ENCODE measurements at places on chromosomes 16 and 17.
A peak's percentile ranks its signal among the peaks of the same experiment; 100 is the strongest.

DNA sequence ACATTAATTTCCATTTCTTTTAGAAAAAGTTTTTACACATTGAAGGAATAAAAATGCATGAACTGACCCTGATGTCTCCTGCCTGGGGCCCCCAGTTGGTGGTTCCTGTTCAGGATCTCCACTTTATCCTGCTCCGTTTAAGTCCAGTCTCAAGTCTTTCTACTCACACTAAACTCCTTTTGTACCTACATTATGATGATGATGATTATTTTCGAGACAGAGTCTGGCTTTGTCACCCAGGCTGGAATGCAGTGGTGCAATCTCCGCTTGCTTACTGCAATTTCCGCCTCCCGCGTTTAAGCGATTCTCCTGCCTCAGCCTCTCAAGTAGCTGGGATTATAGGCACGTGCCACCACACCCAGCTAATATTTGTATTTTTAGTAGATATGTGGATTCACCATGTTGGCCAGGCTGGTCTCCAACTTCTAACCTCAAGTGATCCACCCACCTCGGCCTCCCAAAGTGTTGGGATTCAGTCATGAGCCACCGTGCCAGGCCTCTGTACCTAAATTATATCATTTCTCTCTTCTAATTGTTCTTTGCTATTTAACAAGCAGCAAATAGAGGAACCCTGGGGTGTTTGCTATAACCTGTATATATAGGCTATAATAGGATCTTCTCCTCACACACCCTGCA lies 2.2 kb upstream of the FOXK2 start:
- DNase-seq: no peak

GRCh38 chr16:24216961-24217360 lies 39.2 kb upstream of the CACNG3 start:
- no peak for DNase-seq

DNA sequence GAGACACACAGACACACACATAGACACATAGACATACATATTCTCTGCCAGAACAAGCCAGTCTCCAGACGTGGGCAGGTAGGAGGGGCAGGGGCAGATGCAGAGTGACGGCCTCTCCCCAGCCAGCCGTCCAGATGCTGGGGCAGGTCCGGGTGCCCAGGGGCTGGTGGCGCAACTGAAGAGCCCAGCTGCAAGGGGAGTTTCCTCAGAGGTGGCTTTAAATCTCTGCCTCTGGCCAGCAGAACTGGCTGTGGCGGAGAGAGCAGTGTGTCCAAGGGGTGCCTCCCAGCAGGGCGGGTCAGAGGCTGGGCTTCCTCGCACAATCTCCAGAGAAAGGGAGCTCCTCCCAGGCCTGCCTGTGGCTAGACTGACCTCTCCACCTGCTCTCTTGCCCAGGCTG lies 9.4 kb upstream of the GCGR start:
- DNase-seq: peak; percentile 68

DNA sequence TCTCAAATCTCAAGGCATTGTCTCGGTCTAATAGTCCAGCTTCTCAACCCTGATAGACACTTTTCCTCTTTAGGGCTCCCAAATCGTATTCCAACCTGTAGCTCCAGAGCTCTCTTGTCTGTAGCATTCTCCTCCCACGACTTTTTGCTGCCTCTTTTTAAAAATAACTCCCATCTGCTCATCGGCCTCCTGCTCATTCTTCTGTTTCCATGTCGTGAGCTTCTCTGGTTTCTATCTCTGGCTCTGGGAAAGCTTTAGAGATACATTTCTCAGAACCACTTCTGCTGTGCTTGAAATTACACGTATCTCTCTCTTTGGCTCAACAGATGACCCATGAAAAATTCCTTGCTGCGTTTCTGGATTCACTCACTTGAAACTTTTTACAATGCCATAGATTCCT lies 609.6 kb upstream of the C16orf82 start:
- DNase-seq: no peak

DNA sequence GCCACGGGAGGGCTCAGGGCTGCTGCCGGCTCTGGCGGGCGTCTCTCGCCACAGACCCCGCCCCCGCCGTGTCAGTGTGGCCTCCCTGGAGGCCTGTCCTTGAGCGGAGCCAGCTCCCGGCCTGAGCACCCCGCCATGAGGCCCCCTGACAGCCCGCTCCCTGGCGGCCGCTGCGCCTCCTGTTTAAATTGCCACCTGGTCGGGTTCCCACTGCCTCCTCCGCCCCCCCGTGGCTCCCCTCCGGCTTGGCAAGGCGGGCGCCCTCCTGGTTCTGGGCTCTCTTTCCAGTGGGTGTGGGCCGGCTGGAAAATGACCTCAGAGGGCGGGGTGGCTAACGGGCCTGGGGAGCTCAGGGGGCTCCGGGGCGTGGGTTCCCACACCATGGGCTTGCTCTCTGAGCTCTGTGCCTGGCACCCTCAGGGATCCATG lies 42.1 kb upstream of the SSTR5 start:
- no peak for DNase-seq

DNA sequence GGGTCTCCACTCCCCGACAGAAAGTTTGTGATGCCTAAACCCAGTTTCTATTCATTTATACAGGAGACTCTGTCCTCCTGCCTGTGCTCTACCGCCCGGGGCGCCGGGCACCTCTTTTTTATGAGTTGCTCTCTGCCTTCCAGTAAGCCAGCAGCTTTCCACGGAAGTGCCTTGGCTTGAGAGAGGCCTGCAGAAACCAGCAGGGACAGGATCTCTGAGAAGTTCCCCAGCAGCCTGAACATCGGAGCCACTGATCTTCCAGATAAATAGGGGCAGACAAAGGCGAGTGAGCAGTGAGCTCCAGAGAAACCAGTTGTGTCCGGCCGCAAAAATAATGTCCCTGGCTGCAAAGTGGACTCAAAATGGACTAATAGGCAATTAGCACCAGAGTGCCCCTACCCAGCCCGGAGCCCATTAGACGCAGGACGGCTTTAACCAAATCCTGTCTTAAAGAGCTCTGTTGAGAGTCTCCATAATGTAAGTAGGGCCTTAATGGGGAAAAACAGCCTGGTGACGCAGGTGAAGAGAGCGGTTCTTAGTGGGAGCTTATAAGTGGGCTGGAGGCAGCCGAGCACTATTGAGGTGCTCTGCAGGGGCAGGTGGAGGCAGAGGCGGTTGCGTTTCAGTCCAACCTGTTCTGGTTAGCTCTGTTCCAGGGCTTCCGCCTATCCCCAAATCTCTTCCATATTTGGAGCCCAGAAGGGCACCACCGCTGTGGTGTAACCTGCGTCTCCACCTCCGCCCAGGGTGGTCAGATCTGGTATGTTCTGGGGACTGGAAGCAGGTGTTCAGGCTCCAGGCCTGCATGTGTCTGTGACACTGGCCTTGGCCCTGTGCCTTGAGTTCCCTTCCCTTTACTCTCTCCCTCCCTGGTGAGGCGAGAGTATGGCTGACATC lies 74.1 kb downstream of the NT5M start:
- DNase-seq: no peak

GRCh38 chr16:56789360-56789759 lies 59.4 kb downstream of the NUP93 start:
- peak; percentile 81 for DNase-seq

DNA sequence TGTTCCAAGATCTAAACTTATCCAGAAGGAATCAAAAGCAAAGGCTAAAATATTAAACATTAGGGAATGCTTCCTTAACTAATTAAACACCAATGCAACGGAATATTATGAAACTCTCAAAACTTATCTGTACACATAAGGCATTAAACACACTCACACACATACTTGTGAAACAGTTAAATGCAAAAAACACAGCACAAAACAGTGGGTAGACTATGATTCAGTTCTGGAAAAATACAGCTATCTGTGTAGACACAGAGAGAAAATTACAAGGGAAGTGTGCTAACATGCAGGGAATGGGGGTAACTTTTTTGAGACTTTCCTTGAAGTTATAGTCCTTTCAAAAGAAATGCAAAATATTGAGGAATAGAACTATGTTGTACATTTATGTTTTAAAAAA lies 36.7 kb upstream of the CCL1 start:
- DNase-seq: no peak

DNA sequence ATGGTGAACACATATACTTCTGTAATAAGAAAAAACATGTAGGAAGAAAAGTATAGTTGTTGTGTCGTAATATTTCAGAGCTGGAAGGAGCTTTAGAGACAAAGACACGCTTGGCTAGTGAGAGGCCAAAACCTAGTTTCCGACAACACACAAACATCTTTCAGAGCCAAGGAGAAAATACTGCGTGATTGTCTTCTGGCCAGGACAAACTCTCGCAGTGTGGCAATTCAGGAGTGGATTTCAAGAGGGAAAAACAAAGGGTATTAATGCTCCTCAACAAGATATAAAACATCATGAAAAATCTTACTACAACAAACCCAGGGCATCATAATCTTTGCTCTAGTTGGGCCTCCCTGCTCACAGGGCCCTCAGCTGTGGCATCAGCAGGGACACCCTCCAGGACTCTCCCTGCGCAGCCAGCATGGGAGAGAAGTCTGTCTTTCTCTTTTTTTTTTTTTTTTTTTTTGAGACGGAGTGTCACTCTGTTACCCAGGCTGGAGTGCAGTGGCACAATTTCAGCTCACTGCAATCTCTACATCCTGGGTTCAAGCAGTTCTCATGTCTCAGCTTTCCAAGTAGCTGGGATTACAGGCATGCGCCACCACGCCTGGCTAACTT lies 66.4 kb downstream of the CYB5B start:
- no peak for DNase-seq

DNA sequence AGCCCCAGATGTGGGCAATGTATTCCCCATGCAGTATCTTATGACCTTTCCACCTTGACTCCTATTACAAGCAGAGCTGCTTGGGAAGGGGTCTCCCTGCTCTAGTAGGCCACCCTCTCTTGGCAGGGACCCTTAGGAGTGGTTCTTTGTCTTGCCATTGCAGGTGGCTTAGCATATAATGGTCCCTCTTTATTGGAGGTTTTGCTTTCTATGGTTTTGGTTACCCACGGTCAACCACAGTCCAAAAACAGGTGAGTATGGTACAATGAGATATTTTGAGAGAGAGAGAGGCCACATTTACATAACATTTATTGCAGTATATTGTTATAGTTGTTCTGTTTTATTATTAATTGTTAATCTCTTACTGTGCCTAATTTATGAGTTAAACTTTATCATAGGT lies 472.8 kb upstream of the ASIC2 start:
- no peak for DNase-seq

DNA sequence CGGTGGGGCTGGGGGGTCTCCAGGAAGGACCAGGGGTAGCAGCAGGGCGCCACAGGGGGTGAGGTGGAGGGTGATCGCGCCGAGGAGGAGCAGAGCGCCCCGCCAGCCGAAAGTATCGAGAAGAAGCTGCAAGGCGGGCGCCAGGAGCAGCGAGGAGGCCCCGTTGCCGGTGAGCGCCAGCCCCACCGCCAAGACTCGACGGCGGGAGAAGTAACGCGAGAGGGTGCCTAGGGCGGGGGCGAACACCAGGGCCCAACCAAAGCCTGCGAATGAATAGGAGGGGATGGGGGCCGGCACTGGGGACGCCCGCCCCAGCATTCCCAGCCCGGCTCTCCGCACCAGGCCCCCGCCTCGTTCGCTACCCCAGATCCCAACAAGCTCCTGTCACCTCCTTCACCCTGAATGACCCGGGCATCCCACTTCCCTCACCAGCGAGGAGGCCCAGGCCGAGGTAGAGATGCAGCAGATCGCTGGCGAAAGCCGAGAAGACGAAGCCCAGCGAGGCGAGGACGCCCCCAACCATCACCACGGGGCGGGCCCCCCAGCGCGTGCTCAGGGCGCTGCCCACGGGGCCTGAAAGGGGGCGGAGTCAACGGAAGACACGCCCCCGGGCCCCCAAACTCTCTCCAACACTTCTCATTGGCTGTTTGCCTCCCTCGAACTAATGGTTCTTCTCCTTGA lies 1.3 kb downstream of the SLC16A11 start:
- no peak for DNase-seq

GRCh38 chr17:57577751-57578607 lies 167.1 kb downstream of the CCDC182 start:
- no peak for DNase-seq

GRCh38 chr16:59169168-59169567 lies 435.1 kb upstream of the GOT2 start:
- DNase-seq: no peak

DNA sequence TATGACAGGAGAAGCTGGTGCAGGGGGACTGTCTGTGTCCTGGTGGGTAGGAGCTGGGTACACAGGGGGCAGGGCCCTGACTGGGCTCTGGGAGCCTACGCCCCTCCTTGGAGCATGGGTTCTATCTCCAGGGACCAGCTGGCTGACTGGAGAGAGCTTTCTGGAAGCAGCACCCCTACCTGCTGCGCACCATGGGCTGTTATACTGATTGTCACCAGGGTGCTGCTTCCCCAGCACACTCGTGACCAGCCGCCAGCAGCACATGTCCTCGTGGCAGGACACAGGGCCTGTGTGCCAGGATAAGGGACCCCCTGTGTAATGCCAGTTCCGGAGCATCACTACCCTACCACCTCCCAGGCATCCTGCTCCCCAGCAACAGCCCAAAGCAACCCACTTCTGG lies 106.0 kb downstream of the AMFR start:
- DNase-seq: no peak

DNA sequence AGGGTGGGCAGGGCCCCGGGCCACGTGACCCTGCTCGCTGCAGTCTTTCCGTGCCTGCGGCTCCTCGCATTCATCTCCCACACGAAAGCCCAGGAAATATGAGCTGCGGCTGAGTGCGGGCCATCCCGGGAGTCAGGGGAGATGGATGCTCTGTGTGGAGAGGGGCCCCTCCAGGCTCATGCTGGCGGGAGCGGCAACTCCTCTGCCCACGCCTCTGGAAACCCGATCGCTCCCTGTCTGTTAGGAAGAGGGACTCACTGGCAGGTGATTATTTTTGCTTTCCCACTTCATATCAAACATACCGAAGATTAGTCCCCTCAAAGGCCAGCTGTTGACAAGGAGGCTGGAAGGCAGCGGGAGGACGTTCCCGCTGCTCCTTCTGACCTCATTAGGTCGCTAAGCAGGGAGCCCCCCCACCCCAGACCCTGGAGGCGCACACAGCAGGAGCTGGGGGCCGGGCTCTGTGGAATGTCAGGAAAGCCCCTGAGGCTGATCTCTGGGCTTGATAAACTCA lies 228.5 kb downstream of the FOXL1 start:
- DNase-seq: no peak

DNA sequence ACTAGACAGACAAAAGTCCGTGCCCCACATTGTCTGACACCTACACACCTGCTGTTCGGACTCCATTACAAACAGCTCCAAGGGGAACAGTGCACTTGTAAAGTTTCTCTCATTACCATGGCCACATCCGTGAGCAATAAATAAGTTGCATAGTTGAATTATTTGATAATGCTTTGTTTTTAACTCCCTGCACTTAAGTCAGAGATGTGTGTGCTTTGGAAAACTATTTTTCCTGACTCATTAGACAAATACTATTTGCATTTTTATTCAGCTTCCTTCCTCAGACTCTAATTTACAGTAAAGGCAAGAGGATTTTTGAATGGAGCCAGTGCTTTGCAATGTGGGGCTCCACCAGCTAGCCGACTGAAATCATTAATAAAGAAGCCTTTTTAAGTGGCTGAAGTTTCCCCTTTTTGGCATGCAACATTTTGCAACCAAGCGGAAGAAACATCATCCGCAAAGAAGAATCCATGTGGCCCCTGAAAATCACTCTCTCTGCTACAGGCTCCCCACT lies 6.5 kb upstream of the CCL2 start:
- DNase-seq: no peak

GRCh38 chr17:37465069-37465616 lies 24.5 kb upstream of the DUSP14 start:
- no peak for DNase-seq

All from T47D (cell line).